Daoy (cell line): ENCODE measurements at places on chromosomes 2 and 18. TPM values are rescaled to one million over a fixed set of nuclear protein-coding genes. Genes with fewer than 3 reads are reported as not detected.
A peak's percentile ranks its signal among the peaks of the same experiment; 100 is the strongest.

GRCh38 chr2:165402162-165402561 lies 67.3 kb upstream of the CSRNP3 start:
- no peak for DNase-seq

DNA sequence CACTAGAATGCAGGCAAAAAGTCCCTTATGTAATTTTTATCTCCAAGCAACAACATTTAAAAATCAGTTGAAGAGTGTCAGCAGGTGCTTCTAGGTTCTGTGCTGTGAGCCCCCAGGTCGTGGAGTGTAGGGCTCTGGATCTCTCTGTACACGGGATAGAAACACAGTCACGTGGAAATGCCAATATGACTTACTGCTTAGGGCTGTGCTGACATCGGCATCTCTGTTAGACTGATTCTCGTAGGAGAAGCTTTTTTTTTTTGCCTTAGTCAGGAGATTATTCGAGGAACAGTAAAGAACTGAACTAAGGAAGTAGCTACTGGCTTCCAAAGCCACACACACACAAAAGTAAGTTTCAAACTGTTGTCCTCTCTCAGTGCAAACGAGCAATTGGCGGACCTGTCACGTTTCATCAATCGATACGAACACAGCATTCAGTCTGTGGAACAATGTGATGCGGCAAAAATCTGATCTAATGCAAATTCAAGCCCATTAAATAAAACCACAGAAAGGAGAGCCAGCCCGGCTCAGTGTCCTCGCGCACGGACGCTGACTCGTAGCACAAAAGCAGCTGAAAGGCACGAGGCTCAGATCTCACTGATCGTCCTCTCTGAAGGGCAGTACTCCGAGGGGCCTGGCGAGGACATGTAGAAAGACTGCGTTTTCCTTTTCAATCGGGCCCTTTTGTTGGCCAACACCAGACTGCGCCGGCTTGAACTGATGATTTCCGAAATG lies 41.5 kb downstream of the PRELID3A start:
- no peak for DNase-seq

DNA sequence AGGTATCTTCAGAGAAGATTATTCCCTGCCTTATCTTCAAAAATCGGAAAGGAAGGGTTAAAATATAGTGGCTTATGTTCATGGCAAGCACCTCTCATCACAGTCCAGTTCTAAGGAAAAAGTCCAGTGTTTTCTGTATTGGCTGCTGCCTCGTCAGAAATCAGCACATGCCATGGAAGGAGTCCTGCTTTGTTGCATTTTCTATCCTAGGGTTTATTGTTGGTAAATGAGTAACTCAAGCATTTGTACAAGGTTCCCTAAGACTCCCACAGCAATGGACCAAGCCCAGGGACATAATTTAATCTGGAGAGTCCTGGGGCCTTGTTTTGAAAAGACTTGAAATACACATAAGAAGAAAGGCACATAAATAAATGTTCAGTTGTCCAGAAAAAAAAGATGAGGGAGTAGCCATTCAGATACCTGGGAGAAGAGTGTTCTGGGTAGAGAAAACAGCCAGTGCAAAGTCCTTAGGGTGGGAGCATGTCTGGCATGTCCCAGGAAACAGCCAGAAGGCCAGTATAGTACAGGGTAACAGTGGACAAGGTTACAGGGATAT lies 26.4 kb downstream of the NBEAL1 start:
- DNase-seq: no peak

- DNase-seq: no peak
Measured at GRCh38 chr2:112768432-112768831, 4.0 kb upstream of the CKAP2L start.

DNA sequence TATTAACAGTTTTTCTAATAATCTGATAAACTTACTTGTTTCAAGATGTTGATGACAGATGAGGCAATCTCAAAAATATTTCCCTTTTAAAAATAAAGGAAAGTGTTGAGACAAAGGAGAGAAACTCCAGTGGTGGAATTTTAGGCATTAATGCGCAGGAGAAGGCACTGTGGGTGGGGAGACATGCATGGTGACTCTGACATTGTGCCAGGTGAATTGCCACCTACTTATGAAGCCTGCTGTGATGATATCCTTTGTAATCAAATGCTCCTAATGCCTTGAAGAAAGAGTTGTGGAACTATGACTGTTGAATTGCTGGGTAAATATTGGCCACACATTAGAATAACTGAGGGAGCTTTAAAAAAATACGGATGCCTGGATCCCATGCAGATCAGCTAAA lies 101.4 kb downstream of the PLA2R1 start:
- DNase-seq: peak; percentile 35

DNA sequence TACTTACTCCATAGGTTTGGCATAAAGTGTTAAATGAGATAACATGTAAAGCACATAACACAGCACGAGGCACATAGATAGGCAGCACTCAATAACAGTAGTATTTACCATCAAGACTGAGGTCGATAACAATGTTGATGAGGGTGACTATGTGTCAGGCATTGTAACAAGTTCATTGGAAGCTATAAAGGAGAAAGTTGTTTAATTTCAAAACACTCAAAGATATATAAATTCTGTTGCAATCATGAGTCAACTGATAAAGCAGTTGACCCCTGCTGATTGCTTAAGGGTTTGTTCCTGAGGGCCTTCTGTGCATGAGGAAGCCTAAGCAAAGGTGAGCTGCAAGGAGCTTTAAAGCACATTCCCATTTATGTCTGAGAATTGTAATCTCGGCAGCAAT lies 760.5 kb downstream of the SATB2 start:
- DNase-seq: no peak

FAM237A gene
- not detected in 2 replicates for total RNA-seq
